Stimulated activated CD4-positive, alpha-beta T cell treated with anti-CD3 and anti-CD28 coated beads, Interleukin-2, amount 100 ng/mL, for 4 hours (primary cell): ENCODE measurements at places on chromosomes 1 and 21.

- DNase-seq = no peak
Measured at GRCh38 chr1:185808631-185809030, 74.4 kb downstream of the HMCN1 start.

GRCh38 chr1:101704895-101705294 is 291.8 kb downstream of the OLFM3 start:
- no peak for DNase-seq

DNA sequence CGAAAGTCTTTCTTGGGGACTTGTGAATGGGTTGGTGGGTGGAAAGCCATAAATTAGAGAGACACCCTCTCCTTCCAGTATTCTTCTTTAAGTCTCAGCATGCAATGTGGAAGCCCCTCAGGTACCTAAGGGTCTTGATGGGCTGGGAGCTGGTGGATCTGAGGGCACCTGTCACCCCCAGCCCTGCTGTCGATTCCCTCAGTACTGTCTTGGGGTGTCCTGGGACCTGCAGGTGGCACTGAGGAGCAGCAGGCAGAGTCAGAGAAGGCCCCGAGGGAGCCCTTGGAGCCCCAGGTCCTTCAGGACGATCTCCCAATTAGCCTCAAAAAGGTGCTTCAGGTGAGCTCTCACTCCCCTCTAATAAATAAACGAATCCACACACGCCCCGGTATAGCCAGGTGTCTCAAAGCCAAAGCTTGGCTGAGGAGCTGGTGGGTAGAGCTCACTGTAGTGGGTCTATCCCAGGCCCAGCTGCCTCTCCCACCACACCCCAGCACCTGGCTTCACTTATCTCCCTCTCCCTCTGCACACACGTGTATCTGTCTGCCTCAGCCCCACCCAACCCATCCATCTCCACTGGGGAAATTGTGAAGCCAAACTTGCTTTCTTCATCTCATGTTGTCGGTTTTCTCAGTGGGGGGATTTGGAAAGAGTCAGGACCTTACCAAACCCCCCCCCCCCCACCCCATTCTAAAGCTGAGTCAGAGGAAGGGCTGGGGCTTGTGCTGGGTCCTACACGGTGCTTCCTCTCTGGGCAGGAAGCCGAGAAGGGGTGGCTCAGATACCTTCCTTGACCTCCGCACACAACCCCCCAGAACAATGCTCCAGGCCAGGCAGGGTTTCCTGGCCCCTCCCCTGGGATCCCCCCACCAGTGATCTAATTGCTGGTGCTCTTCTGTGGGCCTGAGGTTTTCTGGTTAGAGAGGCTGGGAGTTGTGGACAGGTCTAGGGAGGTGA is 1.6 kb downstream of the ADAM15 start:
- DNase-seq = no peak

- DNase-seq = no peak
Measured at GRCh38 chr1:53470584-53470983, 11.4 kb downstream of the DMRTB1 start.

DNA sequence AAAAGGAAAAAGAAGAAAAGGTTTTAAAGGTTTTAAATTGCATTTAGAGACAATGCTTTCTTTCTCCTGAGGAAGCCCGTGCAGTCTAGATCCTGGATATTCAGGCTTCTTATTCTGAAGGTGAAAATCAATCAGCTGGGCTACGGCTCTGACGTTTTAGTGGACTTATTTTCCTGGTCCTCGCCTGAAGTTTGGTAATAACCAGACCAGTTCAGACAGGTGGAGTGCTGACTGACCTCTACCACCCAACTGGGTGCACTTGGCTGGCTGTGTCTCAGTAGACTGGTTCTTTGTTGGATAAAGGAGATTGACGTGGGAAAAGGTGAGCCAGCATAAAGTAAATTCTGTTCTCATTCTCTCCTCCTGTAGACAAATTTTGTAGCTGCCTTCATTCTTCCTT is 7.2 kb upstream of the ATP1A1 start:
- DNase-seq = no peak
